ENCODE measurements at places on chromosomes 5 and 9. TPM values are rescaled to one million over a fixed set of nuclear protein-coding genes. Genes with fewer than 3 reads are reported as not detected.

The SPINK4 gene
- not detected for total RNA-seq

The FCN1 gene
- total RNA-seq, result 0.09 TPM

The ABLIM3 gene
- 0.56 TPM for total RNA-seq

The TGFBR1 gene
- 32.2 TPM for total RNA-seq

The C6 gene
- total RNA-seq, result 0.27 TPM

The DBN1 gene
- total RNA-seq, result 117 TPM

The ARHGEF39 gene
- total RNA-seq, result 2.3 TPM

The NCS1 gene
- total RNA-seq, result 104 TPM

The DNM1 gene
- 6.9 TPM for total RNA-seq

The CAPSL gene
- not detected for total RNA-seq

The COL15A1 gene
- total RNA-seq, result 0.27 TPM

The GLRA1 gene
- 9.8 TPM for total RNA-seq

The LCN1 gene
- not detected for total RNA-seq

The LCN2 gene
- total RNA-seq, result not detected

The PCSK5 gene
- total RNA-seq, result 30.8 TPM

The AMBP gene
- total RNA-seq, result 0.79 TPM

The DRD1 gene
- total RNA-seq, result 8.0 TPM

The MEIKIN gene
- total RNA-seq, result not detected

The NR2F1-AS1 gene
- 19.2 TPM for total RNA-seq

The SLC23A1 gene
- total RNA-seq, result 1.8 TPM

The CBY3 gene
- 2.7 TPM for total RNA-seq

The AJM1 gene
- 3.5 TPM for total RNA-seq

The FAM153A gene
- total RNA-seq, result 0.56 TPM

The TMEM232 gene
- total RNA-seq, result 8.0 TPM

The EQTN gene
- 0.25 TPM for total RNA-seq

The EIF4E1B gene
- total RNA-seq, result 0.47 TPM

The STKLD1 gene
- 6.3 TPM for total RNA-seq

The SLC36A3 gene
- total RNA-seq, result 0.23 TPM

The KLF9 gene
- total RNA-seq, result 15.7 TPM

The CDKN2B gene
- total RNA-seq, result 8.6 TPM

The IL3 gene
- total RNA-seq, result not detected

The WNT8A gene
- total RNA-seq, result not detected

The PCDHGC4 gene
- 2.5 TPM for total RNA-seq

The C5orf58 gene
- total RNA-seq, result not detected

The GDNF gene
- 0.41 TPM for total RNA-seq

The PCDHA4 gene
- total RNA-seq, result 12.9 TPM

The COMMD10 gene
- total RNA-seq, result 15.1 TPM

The CDC25C gene
- 0.50 TPM for total RNA-seq

The FIBCD1 gene
- total RNA-seq, result 1.2 TPM

The C5orf52 gene
- not detected for total RNA-seq

The ACTBL2 gene
- total RNA-seq, result not detected

The GALNT12 gene
- total RNA-seq, result 0.39 TPM

The PCDHB9 gene
- 10.1 TPM for total RNA-seq

The ODF2 gene
- total RNA-seq, result 38.3 TPM

The HRH2 gene
- 0.72 TPM for total RNA-seq

The SLC9A3 gene
- total RNA-seq, result 92.5 TPM

The PCDHA10 gene
- 1.5 TPM for total RNA-seq

The DMGDH gene
- 3.7 TPM for total RNA-seq

Measured in motor neuron (in vitro differentiated cells).